Fibroblast of skin of abdomen (primary cell): ENCODE measurements at places on chromosomes 3 and 15.

DNA sequence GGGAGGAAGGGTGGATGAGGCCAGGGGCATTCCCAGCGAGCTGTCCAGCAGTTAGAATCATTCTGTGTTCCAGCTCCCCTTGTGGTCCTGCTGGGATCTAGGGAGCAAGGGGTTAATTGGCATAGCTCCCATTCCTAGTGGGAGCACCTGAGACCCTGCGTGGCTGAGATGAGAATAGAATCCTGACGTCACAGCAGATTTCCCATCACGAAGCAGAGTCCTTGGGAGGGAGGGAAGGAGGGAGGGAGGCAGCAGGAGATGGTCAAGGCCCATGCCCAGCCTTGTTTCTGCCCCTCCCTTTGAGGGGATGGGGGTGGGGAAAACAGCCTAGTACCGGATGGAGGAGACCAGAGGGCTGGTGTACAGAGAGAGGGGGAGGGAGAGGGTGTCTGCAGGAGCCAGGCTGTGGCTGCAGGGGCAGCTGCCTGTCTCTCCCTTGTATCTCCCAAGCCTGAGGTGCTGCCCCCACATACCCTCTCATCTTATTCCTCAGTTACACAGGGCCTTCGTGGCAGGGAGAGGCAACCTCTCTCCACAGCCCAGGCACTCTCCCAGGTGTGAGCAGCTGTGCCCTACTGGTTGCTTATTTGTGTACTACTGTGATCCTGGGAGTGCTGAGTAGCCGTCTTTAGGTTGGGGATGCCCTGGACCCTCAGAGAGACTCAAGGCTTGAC is 5.4 kb downstream of the TYRO3 start:
- DNase-seq = no peak

- no peak for DNase-seq
These were observed 77.4 kb upstream of the PRR20G start for GRCh38 chr3:127365163-127365798.

GRCh38 chr3:10927551-10927950 is 65.0 kb upstream of the SLC6A1 start:
- DNase-seq = no peak

DNA sequence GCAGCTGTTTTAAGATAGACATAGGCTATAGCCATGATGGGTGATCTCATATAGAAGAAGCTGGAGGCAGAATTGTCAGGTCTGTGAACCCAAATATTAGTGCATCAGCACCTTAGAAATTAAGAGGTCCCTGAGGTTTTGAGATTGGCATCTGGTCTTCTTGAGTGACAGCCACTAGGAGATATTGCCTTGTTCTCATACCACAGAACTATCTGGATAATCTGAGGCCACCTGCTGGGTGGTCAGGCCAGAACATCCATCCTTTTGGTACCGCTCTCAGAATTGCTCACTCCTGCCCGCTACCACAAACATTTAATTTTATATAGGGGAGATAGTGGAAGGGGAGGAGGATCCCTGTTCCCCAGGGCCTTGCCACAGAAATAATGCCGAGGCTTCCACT is 210.6 kb upstream of the ZPLD1 start:
- DNase-seq = peak; percentile 41

- peak; percentile 6 for DNase-seq
These were observed 66.7 kb downstream of the FBXL22 start for GRCh38 chr15:63663906-63664305.

- DNase-seq = no peak
These were observed 220.1 kb upstream of the PRICKLE2 start for GRCh38 chr3:64445109-64445943.

GRCh38 chr15:73318463-73319351 is 50.1 kb downstream of the HCN4 start:
- DNase-seq = no peak

DNA sequence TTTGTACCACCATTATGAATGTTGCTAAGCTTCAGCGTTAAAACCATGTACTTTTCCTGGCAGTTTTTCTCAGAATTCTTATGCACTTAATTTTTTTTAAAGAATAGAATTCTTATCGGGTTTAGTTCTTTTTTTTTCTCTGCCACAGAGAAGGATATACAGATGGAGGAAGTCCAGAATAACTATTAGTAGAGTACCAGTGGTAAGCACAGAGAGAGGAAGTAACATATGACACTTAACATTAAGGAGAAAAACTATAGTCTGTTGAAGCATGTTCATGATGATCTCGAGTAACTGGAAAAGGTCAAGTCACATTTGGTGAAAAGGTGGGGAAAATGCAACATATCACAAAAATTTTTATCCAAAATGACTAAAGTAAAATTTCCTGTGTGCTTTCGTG is 68.9 kb downstream of the RNF13 start:
- no peak for DNase-seq

DNA sequence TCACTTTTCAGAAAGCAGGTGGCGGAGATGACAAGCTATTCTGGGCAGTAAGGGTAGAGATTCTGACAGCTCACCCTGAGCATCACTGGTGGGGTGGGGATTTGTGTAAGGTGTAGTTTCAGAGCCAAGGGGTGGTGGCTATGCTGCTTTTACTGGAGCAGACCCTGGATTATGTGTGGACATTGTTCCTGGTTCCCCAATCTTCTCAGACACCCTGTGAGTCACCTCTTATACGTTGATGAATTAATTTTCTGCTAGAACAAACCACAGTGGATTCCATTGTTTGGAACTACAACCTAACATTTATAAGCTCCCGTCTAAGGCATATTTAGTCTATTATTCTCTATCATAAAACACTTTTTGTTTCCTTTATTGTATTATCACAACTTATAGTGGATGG is 169.5 kb upstream of the COL8A1 start:
- peak; percentile 22 for DNase-seq

DNA sequence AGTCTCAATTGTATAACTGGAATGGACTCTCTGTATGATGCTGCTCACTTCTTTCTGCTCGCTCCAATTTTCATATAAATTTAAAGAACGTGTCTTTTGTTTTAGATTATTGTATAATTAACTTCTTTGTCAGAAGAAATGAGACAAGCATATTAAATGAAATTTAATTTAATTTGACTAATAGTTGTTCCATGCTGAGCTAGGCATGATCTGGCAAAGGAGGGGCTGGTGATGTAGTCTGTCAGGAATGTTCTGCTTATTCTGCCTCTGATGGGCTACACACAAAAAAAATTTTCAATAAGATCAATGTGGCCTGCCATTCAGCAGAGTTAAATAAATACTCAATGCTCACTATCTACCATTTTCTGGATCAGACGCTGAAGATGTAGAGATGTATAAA is 208.4 kb upstream of the CD96 start:
- peak; percentile 43 for DNase-seq

- DNase-seq = no peak
These were observed 448.5 kb downstream of the NAALADL2 start for GRCh38 chr3:175307642-175308041.

GRCh38 chr15:66986951-66987350 is 78.5 kb upstream of the SMAD3 start:
- no peak for DNase-seq

GRCh38 chr3:196903740-196904139 is 36.0 kb downstream of the SENP5 start:
- DNase-seq = no peak

DNA sequence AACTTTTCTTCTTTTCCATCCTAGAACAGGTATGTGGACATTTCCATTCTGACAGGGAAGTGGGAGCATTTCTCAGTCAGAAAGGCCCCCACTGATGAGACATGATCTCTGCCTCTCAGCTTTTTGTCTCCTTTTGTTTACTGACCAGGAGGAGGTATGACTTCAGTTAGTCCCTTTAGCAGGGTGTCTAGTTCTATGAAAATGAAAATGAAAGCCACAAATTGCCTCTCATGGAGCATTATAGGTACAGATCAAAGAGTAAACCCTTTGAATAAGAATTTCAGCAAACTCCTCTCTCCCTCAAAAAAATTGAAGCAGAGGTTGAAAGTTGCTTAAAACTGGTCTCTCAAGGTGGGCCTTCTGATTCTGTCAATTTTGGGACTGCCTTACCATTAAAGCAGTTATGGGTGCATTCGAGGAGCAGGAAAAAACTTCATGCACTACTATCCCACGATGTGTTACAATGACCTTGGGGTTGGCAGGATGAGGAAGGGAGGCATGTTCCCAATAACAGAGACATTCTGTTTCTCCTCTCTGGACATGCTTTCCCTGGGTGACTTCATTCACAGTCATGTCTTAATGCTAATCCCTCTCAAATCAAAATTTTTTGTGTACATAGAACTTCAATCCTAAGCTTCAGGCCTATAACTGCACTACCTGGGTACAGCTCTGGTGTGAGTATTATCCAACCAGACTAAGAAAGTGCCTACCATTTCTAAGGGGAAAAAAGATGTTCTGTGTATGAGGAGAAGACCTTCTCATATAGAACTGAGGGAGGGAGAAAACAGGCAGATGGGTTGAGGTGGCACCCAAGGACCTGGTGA is 50.6 kb upstream of the TBC1D23 start:
- no peak for DNase-seq

DNA sequence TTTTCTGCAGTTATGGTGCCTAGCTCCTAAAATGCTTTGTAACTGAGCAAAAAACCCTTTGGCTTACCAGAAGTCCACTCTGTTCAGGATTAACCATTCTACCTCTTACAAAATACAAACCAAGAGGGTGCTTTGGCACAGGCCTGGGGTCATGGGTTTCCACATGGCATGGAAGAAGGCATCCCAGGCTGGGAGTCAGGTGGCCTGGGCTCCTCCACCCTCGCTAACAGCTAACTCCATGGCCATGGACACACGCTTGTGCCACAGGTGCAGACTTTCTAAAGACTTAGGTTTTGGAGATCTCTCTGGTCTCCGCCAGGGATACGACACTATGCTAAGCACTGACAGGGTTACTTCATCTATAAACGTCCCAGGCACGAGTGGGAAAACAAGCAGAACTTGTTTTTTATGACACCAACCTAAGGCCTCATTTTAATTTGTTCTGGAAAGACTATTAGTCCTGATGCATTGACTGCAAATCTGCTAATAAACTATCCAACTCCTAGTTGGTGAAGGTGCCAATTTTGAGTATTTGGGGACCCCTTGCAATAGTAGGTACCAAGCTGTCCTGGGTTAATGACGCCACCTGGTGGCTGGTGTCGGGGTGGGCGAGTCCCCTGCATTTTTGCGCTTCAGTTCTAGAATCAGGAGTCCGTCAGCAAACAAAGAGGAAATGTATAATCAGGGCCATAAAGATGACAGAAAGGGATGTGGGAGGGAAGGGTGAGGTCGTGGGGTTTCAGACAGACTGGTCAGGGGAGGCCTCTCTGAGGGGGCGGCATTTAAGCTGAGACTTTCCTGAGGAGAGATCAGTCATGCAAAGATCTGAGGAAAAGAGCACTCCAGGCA is 10.3 kb upstream of the ALDH1A3 start:
- DNase-seq = no peak

- DNase-seq = no peak
These were observed 698 bp downstream of the MELTF start for GRCh38 chr3:197028728-197029510.

- DNase-seq = no peak
These were observed 13.6 kb downstream of the WNT7A start for GRCh38 chr3:13866041-13866965.

- DNase-seq = no peak
These were observed 11.8 kb downstream of the MRAS start for GRCh38 chr3:138359919-138360868.

GRCh38 chr3:7917443-7918151 is 584.0 kb upstream of the LMCD1 start:
- no peak for DNase-seq

GRCh38 chr15:48300038-48300437 is 31.2 kb upstream of the DUT start:
- no peak for DNase-seq

DNA sequence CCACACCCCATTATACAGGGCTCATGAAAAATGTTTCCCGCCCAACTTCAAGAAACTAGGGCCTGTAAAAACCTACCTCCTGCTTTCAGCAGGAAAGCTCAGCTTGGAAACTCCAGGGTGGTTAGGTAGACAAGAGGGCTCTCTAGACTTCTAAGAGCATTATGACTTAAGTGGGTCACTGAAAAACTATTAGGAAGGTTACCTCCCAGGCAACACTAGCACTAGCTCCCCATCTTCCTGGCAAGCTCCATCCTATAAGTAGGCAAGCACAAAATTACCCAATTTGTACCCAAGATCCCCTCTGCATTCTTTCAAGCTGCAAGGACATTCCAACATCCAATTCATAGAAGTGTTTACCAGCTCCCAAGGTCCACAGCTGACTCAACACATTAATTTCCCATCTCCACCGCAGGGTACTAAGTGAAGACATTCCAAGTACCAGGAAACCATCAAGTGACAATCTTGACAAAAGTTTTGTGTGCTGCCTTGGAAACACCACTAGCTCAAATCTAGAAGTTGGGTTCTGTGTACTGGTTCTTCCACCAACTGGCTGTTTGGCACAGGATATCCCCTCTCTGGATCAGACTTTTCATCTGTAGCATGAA is 46.9 kb downstream of the WNT5A start:
- no peak for DNase-seq

DNA sequence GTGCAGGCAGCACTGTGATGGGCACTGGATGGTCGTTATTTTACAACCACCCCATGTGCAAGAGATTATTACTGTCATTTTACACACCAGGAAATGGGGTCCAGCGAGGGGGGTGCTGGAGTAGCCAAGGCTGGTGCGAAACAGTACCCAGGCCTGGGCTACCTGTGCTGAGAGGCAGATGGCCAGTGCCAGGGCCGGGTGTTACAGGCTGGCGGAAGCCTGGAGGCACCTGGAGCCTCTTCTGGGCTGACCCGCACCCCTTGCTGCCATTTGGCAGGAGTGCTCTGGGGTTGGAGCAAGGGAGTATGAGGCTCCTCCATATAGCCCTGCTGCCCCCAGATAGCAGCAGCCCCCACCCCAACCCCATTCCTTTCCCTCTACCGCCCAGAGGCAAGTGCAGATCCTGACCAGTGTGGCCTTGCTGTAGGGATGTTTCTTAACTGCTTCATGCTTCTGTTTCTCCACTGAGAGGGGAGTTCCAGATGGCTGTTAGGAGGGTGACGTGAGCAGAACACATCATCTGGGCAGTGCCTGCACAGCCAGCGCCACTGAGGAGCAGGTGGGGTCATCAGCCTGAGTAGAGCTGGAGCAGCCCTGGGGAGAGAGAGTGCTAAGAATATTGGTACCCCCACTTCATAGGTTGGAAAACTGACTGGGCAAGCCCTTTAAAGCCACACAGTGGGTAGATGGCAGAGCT is 15.3 kb downstream of the SNX33 start:
- no peak for DNase-seq

GRCh38 chr3:149247929-149248691 is 26.5 kb upstream of the CP start:
- DNase-seq = no peak

DNA sequence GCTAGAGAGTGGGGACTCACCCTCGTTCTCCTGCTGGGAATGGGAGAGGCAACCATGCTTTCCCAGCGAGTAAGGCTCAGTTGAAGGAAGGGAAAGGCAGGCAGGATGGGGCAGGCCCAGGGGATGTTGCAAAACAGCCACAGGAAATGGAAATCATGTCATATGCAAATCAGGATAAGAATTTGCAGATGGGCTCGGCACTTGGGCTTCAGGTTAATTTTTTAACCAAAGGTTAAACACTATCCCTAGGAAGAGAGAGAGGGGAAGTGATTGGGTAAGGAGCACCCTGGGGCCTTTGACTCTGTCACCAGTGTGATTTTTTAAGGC is 14.6 kb upstream of the PLA2G4E start:
- peak; percentile 33 for DNase-seq

- peak; percentile 94 for DNase-seq
These were observed 68.8 kb downstream of the CTNNB1 start for GRCh38 chr3:41267975-41268640.

GRCh38 chr3:84444726-84445521 is 513.9 kb upstream of the CADM2 start:
- no peak for DNase-seq
